ENCODE measurements at places on chromosomes 16 and 17.

- no peak for DNase-seq
Observed at GRCh38 chr17:37827905-37828650, 83.2 kb upstream of the HNF1B start.

DNA sequence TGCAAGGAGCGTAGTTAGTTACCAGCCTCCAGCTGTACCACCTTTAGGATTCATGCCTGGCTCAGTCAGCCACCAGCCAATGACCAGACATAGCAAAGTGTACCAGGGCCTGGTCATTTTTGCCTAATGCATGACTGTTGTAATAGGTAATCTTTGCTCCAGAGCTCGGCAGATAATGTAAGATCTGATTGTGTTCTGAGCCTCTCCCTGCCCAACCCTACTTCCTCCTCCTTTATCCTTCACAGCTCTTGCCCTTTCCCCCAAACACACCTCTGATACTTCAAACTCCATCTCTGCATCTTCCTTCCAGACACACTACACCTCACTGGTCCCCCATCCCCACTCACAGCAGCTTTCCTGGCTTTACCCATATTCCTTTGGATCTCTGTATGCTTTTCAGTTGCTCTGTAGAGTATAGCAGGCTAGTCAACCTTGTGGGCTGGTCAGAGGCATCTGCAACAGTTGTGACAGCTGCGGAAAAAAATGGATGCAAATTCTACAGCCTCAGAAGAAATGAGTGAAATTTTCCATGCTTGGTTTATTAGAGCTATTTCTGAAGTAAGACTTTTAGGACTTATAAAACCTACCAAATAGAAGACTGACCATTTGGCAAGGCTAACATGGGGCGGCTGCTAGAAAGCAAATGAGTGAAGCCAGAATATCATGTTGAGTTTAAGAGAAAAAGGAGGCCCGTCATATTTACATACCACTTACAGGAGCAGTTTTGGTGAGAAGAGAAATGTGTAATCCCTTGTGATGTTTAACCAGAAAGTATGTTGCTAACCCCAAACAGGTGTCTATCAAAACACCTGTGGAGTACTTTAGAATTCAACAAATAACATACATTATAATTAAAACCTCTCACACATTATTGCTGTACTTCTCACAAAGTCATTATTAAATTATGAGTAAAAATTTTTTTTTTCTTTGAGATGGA lies 19.9 kb upstream of the C16orf87 start:
- DNase-seq: no peak

- peak; percentile 84 for DNase-seq
Observed at GRCh38 chr16:10964039-10964890, 19.9 kb downstream of the CLEC16A start.

DNA sequence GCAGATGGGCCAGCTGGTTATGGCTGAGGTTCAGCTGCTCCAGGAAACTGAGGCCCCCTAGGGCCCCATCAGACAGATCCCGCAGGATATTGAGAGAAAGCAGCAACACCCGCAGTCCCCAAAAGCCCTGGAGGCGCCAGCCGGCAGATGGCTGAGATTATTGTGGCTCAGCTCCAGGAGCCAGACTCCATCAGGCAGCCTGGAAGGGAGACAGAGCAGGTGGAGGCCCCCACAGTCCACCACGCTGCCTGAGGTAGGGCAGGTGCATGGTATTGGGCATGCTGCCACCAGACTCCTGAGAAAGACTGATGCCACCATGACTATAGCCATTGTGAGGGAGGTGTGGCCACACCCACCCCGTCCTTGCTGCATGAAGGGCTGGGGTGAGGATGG lies 9.5 kb upstream of the TMEM101 start:
- DNase-seq: no peak

DNA sequence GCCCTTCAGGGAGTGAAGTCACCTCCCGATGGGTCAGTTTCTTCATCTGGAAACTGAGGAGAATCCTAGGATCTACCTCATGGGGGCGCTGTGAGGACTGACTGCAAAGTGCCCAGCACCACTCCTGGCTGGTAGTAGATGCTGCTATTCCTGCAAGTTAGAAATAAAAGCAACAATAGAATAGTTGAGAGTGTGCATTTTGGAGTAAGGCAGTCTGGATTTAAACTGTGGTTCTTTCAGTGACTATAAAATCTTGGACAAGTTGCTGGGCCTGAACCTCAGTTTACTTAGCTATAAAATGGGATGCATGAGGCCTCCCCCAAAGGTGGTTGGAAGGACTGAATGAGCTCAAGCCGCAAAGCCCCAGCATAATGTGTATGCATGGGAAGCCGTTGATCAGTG lies 70.6 kb downstream of the CYB5B start:
- DNase-seq: peak; percentile 16

DNA sequence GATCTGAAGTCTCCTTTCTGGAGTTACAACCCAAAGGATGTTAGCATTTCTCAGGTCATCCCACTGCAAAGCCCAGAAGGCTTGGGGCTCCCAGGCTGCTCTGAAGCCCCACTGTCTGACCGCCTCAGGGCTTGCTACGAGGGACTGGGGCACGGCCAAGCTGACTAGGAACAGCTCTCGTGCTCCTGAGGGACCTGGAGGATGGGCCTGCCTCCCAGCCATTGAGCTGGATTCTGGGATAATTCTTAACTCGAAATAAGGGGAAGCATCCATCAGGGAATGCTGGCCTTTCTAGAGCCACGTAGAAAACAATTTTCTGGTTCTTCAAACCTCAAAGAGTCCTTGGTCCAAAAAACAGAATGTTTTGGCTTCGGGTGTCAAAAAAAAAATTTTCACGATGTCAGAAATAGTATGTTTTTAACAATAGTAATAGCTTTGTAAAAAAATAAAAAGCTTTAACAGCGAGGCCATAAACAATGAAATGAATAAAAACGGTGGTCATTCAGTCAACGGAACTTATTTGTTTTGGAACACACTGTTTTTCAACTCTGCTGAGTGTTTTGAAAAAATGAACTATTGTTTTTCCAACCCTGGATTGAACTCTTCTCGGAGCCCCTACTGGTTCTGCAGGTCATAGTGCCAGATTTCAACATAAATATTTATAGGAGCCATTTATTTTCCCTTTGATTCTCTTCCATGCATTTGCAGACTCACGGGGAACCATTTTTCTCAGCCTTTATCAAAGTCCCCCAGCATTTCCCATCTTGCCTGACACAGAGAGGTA lies 16.4 kb upstream of the HERPUD1 start:
- DNase-seq: peak; percentile 72

DNA sequence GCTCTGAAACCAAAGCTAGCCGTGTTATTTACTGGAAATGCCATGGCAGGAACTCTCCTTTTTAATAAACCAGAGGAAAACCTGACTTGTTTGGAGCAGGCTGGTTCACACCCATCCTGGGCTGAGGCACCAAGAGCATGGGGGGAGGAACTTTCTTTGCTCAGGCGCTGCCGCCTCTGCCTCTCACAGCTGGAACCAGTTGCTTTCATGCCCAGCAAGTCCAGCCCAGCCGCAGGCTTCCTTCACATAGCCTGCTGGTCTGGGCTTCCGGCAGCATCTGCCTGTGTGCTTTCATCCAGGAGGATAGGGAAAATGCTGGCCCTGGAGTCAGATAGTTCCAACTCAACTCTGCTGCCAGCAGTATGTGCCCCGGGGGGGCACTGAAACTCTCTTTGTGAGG lies 88.1 kb upstream of the ASIC2 start:
- no peak for DNase-seq

DNA sequence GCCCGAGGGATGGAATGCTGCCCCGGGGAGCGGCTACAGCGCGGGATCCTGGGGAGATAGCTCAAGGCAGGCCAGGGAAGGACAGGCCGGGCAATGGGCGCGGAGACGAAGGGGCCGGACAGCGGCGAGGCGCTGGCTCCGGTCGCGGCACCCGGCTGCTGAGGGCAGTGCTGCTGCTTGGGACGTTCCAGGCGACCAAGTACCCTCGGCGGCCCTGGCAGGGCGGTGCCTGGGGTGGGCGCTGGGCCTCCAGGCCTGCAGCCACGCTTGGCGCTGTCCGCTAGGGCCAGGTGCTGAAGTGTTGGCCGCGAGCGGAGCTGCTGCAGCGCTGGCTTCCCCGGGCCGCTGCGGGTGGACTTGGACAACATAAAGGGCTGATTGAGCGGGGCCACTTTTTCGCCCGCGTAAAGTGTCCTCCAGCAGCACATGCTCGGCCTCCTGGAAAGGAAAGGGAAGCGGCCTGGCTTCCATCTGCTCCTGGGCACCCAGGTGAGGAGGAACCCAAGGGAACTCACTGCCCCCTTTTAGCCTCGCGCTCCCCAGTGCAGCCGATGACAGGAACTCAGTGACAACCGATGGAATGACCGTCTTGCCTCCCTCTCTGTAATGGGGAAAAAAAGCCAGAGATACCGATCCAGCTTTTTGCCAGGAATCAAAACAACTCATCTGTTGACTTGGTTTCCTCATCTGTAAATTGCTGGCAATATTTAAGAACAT lies 23.7 kb downstream of the CLEC3A start:
- DNase-seq: peak; percentile 65

GRCh38 chr16:46739934-46740333 lies 8.2 kb downstream of the MYLK3 start:
- DNase-seq: no peak

GRCh38 chr17:2795441-2796163 lies 636 bp upstream of the RAP1GAP2 start:
- DNase-seq: no peak

DNA sequence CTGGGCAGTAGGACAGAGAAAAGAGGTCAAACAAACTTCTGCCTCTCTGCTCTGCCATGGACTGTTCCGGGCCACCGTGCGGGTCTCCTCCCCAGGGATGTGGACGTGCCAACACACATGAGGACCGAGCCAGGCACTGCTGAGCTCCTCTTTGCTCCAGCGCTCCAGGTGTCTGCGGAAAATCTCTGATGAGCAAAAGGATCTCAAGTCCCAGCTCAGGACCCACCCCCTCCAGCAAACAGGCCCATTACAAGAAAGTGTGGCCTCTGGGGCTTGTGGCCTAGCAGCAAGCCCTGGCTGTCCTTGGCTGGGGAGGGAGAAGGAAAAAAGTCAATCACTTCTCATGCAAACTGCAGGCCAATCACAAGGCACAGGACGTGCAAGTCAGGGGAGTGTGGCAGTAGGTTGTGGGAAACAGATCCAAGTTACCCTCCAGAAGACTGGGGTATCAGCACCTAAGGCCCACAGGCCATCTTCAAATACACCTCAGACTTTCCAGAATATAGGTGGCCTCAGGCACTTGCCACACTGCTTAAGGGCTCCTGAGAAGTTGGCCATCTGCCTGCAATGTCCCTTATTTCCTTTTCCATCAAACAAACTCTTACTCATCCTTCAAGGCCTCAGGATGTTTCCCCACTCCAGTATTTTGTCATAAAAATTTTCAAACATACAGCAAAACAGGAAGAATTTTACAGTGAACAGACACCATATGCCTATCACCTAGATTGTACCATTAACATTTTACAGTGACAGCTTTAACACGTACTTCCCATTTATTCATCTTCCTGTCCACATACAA lies 36.0 kb upstream of the SREBF1 start:
- DNase-seq: no peak

- DNase-seq: no peak
Observed at GRCh38 chr16:89761304-89761922, 40.1 kb downstream of the ZNF276 start.

DNA sequence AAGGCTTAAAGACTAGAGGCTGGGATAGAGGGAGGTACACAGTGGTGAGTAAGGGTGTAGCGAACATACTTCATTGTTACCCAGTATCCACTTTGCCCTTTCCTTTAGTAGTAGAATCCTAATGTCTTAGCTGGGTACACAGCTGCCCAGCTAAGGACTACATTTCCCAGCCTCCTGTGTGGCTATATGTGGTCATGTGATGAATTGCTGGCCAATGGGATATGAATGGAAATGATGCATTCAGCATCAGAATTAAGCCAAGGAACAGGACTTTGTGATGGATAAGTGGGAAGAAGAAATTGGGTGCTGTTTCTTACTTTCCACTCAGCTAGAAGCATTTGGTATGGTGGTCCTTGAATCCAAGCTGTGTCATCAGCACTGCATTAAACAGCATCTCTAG lies 55.9 kb downstream of the FOXL1 start:
- peak; percentile 27 for DNase-seq

- DNase-seq: no peak
Observed at GRCh38 chr17:691423-691822, 23.2 kb downstream of the VPS53 start.

- no peak for DNase-seq
Observed at GRCh38 chr16:50458667-50459495, 89.3 kb upstream of the NKD1 start.

- no peak for DNase-seq
Observed at GRCh38 chr17:49873466-49873865, 25.6 kb upstream of the TAC4 start.

- no peak for DNase-seq
Observed at GRCh38 chr17:57285701-57286100, 29.4 kb downstream of the MSI2 start.

DNA sequence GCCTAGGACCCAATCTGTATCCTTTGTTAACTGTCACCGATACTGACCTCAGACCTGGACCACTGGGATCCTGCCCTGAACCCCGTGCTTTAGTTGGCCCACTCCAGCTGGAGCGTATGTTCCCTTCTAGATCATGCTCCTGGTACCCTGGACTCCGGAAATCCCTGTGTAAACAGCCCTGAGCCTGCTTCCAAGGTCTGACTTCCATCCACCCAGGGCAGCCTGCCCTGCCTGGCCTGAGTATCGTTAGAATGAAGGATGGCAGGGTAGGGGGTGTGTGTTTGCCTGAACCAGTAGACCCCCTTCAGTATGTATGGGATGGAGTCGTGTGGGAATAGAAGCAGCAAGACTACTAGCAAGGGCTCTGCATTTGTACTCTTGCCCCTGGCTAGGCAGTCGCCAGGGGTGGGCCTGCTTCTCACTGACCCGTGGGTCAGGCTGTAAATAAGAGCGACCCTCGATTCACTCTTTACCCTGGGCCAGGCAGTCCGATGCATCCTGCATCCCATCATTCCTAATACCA lies 691 bp upstream of the TMEM98 start:
- DNase-seq: no peak

DNA sequence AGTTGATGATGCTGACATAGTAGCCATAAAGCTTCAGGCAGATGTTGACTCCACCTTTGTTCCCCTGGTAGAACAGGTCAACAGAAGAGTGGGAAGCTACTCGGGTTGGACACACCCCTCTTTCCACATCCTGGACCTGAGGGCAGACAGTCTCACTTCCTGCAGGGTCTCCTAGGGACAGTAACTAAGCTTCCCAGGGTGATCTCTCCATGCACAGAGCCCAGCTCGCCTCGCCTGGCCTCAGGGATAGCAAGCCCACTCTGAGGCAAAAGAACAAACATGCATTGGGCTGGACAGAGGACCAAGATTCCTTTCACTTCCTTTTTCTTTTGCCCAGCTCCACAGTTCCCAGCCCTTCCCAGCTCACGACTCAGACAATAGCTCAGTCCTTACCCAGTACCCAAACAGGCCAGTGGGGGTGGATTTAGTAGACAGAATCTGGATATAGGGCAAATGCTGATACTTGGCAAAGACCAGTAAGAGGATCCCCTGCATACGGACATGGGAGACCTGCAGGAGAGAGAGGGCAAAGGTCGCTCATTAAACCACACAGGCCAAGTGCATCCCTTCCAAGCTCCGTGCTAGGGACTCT lies 7.0 kb downstream of the INPP5K start:
- no peak for DNase-seq

GRCh38 chr16:82094942-82095540 lies 60.0 kb downstream of the HSD17B2 start:
- DNase-seq: peak; percentile 10

All from fibroblast of lung (primary cell).